ENCODE measurements at places on chromosomes 12 and 14. TPM values are rescaled to one million over a fixed set of nuclear protein-coding genes. Genes with fewer than 3 reads are reported as not detected.

The NYNRIN gene
- 13.2 TPM for total RNA-seq

The PTHLH gene
- 0.33 TPM for total RNA-seq

The NACA gene
- total RNA-seq: 1,021 TPM

The KLRD1 gene
- not detected for total RNA-seq

The NEDD8 gene
- 163 TPM for total RNA-seq

The GLT1D1 gene
- not detected for total RNA-seq

The TUNAR gene
- not detected for total RNA-seq

The BHLHE41 gene
- total RNA-seq: 6.4 TPM

The GZMH gene
- not detected for total RNA-seq

The TBX3 gene
- total RNA-seq: 160 TPM

The GNB3 gene
- 3.7 TPM for total RNA-seq

The GALNT6 gene
- 37.9 TPM for total RNA-seq

The DEGS2 gene
- total RNA-seq: not detected

The CISTR gene
- total RNA-seq: not detected

The GSKIP gene
- total RNA-seq: 146 TPM

The ENTPD5 gene
- 11.1 TPM for total RNA-seq

The LRCOL1 gene
- 0.33 TPM for total RNA-seq

The SOCS2 gene
- 18.4 TPM for total RNA-seq

The SLC39A5 gene
- total RNA-seq: 1.00 TPM

The KRT5 gene
- total RNA-seq: 0.22 TPM

The ARHGEF25 gene
- total RNA-seq: 27.1 TPM

The HOXC13 gene
- not detected for total RNA-seq

The VWF gene
- 1.3 TPM for total RNA-seq

The CPNE6 gene
- total RNA-seq: not detected

Data from uterine smooth muscle cell (primary cell).